ENCODE measurements at places on chromosomes 5 and 9. TPM values are rescaled to one million over a fixed set of nuclear protein-coding genes. Genes with fewer than 3 reads are reported as not detected.

- no peak for DNase-seq
These were observed 62.8 kb upstream of the SUB1 start for GRCh38 chr5:32522429-32523143.

NR4A3 gene
- 0.40 TPM for polyA plus RNA-seq

GRCh38 chr5:31711935-31712592 lies 73.1 kb downstream of the PDZD2 start:
- DNase-seq, result no peak

DNA sequence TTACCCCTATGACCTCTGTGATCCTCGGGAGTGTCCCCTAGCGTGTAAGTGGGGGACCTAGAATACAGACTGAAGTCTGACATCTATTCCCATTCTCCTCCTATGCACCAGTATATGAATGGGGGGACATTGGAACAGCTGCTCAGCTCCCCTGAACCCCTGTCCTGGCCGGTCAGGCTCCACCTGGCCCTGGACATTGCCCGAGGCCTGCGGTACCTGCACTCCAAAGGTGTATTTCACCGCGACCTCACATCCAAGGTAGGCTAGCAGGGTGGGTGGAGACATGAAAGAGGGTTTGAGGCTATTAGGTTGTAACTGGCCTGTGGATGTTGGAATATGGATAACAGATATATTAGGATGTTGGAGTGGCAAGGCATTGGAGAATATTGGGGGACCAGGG lies 1.7 kb downstream of the TESK1 start:
- DNase-seq, result no peak

DNA sequence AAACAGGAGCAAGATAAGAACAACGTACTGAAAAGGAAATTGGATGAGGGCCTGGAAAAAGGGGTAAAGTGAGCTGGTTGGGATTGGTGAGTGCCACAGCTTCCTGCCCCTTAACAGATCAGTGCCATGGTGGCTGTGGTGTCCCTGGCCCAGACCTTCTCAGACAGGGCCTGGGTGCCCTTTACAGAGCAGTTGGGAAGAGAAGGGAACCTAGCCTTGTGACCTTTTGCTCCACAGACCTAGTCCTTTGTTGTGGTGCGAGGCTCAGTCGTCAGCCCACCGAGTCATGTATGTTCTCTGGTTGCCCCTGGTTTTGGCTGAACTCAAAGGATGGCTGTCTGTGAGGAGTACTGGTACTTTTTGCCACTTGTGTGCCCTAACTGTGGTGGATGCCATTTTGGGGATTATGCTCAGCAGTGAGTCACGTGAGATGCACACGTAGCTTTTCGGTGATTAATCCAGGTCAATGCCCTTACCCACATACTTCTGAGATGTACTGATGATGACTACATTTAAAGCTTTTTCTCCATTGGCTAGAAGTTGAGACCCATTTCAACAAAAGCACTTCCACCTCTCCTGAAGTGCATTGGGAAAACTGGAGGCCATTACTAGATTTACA lies 48.4 kb downstream of the EXOSC2 start:
- DNase-seq, result no peak

DNA sequence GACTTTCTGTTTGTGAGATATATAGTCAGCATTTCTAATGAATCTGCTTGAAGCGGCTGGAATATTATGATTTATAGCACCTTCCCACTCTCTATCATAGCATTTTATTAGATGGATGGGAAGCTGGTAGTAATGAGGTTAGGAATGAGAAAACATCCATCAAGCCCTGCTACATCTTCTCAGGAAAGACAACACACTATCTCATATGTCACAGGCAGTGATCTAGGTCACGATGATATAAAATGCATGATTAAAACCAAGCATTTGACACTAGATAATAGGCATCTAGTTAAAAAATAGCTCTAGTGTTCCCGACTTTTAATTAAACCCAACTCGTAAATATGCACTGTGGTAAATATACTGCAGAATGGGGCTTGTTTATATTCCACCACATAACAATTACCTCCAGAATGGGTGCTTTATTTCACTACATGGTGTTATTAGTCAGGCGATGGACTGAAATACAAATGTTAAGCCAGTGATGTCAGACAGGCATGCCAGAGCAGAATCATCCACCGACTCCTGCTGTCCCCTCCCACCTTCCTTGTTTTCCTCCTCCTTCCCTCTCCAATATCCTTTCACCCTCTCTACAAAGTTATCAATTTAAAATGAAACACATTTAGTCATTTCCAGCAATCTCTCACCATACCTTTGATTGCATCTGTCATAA lies 286.8 kb downstream of the SPATA31D1 start:
- DNase-seq, result no peak

PHYHD1 gene
- 46.7 TPM for polyA plus RNA-seq

FBXL7 gene
- 29.7 TPM for polyA plus RNA-seq

DNA sequence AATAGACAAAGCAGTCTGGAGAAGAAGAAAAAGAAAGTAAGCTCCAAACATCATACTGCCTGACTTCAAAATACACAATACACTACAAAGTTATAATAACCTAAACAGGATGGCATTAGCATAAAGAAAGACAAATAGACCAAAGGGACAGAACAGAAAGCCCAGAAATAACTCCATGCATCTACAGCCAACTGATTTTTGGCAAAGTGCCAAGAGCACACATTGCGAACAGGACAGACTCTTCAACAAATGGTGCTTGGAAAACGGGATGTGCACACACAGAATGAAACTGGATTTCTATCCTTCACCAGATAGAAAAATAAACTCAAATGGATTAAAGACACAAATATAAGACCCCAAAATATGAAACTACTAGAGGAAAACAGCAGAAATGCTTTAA lies 66.6 kb upstream of the SPATA31E1 start:
- DNase-seq, result peak; percentile 44

DNA sequence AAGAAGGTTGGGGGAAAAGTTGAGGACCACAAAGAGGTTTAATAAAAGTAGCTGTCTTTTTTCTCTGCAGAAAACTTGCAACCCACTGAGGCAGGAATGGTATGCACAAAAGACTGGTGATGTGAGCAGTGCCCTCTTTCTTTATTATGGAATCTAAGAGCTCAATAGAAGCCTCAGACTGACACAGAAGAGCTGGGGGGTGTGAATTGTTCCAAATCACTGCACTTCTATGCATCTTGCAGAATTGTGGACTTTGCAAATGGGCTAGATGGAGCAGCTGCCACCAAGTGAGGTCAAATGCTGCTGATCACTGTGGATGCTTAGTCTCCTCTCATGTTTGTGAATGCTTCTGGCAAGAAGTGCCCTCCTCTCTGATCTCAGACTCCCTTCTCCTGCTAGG lies 227.1 kb downstream of the ZSWIM6 start:
- DNase-seq, result no peak

GRCh38 chr9:124132671-124133147 lies 121.1 kb downstream of the LHX2 start:
- no peak for DNase-seq

- DNase-seq, result no peak
These were observed 66.0 kb downstream of the RAB3C start for GRCh38 chr5:58648846-58649245.

TTC16 gene
- 0.47 TPM for polyA plus RNA-seq

CRHBP gene
- 0.72 TPM for polyA plus RNA-seq

DNA sequence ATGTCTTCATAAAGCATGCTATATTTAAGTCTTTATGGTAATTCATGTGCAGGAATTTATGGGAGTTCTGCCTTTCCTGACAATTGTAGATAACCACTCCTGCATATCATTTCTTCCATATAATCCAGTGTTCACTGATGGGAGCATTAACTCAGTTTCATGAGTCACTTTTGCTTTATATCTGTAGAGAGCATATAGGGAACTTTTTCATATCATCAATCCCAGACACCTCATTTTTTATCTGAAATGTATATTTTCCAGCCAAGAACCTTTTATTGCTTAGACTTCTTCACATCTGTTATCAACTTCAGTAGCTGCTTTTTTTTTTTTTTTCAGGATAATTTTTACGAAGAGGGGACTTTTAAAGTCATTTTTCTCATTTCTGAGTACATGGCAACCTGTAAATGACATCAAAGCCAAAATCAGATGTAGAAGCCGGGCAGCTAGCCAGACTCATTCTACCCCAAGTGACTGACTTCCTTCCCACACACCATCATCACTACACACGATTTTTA lies 41.1 kb downstream of the NFX1 start:
- no peak for DNase-seq

LCN2 gene
- 1.3 TPM for polyA plus RNA-seq

DNA sequence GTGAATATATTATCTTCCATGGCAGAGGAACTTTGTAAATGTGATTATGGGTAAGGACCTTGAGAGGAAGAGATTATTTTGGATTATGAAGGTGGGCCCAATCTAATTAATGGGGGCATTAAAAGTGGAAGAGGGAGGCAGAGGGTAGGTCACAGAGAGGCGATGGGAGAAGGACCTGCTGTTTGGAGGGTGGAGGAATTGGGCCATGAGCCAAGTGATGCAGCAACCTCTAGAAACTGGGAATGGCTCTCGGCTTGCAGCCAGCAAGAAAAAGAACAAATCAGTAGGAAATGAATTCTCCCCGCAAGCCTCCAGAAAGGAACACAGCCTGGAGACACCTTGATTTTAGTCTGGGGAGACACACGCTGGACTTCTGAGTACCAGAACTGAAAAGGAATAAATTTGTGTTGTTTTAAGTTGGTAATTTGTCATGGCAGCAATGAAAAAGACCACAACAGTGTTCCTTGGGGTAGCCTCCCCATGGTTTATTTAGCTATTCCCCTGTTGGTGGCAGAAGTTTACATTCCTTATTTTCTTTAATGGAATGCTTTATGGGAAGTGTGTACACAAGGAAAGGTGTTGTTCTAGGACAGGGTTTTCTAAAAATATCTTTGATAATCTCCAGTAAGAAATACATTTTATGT lies 103.6 kb downstream of the HSPA4 start:
- DNase-seq, result no peak
